ENCODE measurements at places on chromosomes 6 and 20. TPM values are rescaled to one million over a fixed set of nuclear protein-coding genes. Genes with fewer than 3 reads are reported as not detected.

PLAGL2 gene
- total RNA-seq, result 31.7 TPM

- H3K4me3 ChIP-seq, result no peak overlapping the region
- H3K4me1 ChIP-seq, result no peaks in the 10 kb centered on the region
- no peak for DNase-seq
- H3K27me3 ChIP-seq, result no peaks in the 10 kb centered on the region
Measured at GRCh38 chr20:13800728-13801134, 15.9 kb downstream of the NDUFAF5 start.

LY6G6C gene
- total RNA-seq, result not detected

DNA sequence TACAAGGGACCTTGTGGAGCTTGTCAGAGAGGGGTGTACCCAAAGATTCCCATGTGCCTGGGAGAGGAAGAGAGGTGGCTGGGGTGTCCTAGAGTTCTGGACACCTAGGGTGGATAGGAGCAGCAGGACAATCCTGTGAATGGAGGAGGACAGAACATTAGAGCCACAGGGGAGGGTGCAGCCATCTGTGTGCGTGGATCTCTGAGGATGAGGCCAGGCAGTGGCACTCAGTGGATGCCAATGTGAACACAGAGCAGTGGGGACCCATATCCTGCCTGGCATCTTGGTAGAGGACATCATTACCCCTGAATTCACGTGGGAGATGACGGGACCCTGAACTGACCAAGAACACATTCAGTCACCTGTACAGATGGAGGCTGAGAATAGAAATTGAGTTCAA is 205.3 kb downstream of the CD83 start:
- H3K4me1 ChIP-seq, result no peaks in the 10 kb centered on the region
- H3K4me3 ChIP-seq, result no peak overlapping the region
- H3K36me3 ChIP-seq, result no peaks in the 10 kb centered on the region
- no peak overlapping the region for H3K27ac ChIP-seq
- no peaks in the 10 kb centered on the region for H3K27me3 ChIP-seq

DNA sequence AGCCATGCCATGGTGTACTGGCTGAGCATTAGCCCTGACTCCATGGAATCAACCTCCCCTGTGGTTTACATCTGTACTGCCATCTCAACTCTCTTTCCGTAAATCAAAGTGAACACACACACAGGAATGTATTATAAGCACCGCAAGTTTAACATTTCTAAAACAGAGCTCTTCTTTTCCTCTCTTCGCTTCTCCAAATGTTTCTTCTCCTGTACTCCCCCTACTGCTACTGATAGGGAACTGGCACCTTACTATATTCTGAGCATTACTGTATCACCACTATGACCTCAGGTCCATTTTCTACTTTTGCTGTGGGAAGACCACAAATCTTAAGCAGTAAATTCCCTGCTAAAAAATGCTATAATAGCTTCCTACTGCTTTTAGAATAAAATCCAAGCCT is 101.2 kb downstream of the NUS1 start:
- H3K27ac ChIP-seq, result no peak overlapping the region
- H3K36me3 ChIP-seq, result no peaks in the 10 kb centered on the region
- no peak overlapping the region for H3K4me3 ChIP-seq
- H3K4me1 ChIP-seq, result peaks cover 14% of the 10 kb centered on the region
- H3K27me3 ChIP-seq, result no peaks in the 10 kb centered on the region
- DNase-seq, result no peak

HDAC2 gene
- total RNA-seq, result 104 TPM

- no peak for DNase-seq
- no peaks in the 10 kb centered on the region for H3K4me1 ChIP-seq
- no peak overlapping the region for H3K27ac ChIP-seq
- H3K27me3 ChIP-seq, result no peaks in the 10 kb centered on the region
- no peaks in the 10 kb centered on the region for H3K36me3 ChIP-seq
- no peak overlapping the region for H3K4me3 ChIP-seq
Measured at GRCh38 chr6:40550202-40551101, 36.7 kb downstream of the LRFN2 start.

- DNase-seq, result no peak
- H3K4me1 ChIP-seq, result no peaks in the 10 kb centered on the region
- H3K27me3 ChIP-seq, result no peaks in the 10 kb centered on the region
Measured at GRCh38 chr20:19688031-19688806, 69.8 kb upstream of the RIN2 start.

DNA sequence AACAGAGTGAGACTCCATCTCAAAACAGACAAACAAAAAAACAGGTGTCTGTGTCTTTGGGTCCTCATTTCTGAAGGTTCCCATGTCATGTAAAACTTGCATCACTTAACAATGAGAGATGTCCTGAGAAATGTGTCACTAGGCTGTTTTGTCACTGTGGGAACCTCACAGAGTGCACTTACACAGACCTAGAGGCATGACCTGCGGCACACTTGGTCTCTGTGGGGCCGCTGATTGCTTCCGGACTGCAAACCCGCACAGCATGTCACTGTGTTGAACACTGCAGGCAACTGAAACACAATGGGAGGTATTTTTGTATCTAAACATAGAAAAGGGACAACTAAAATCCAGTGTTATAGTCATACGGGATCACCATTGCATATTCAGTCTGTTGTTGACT is 42.3 kb upstream of the TMEM181 start:
- H3K36me3 ChIP-seq, result no peaks in the 10 kb centered on the region
- H3K27me3 ChIP-seq, result no peaks in the 10 kb centered on the region
- peak; percentile 77 for DNase-seq
- H3K27ac ChIP-seq, result 0 out of 2 replicates have a peak overlapping the region, but pooled peaks have one; percentile 10
- H3K4me1 ChIP-seq, result peaks cover 13% of the 10 kb centered on the region
- no peak overlapping the region for H3K4me3 ChIP-seq

- H3K4me3 ChIP-seq, result no peak overlapping the region
- no peak for DNase-seq
- no peak overlapping the region for H3K27ac ChIP-seq
- H3K27me3 ChIP-seq, result no peaks in the 10 kb centered on the region
- H3K36me3 ChIP-seq, result no peaks in the 10 kb centered on the region
Measured at GRCh38 chr6:168968801-168969200, 284.8 kb downstream of the THBS2 start.

ALDH5A1 gene
- 15.3 TPM for total RNA-seq

Measured in GM12878 (cell line).